H4 (cell line): ENCODE measurements at places on chromosomes 1 and 21. TPM values are rescaled to one million over a fixed set of nuclear protein-coding genes. Genes with fewer than 3 reads are reported as not detected.
A peak's percentile ranks its signal among the peaks of the same experiment; 100 is the strongest.

- peak; percentile 95 for DNase-seq
These were observed 369.1 kb upstream of the VAMP3 start for GRCh38 chr1:7401814-7402547.

Gene SHISAL2A
- total RNA-seq: not detected in 2 replicates

DNA sequence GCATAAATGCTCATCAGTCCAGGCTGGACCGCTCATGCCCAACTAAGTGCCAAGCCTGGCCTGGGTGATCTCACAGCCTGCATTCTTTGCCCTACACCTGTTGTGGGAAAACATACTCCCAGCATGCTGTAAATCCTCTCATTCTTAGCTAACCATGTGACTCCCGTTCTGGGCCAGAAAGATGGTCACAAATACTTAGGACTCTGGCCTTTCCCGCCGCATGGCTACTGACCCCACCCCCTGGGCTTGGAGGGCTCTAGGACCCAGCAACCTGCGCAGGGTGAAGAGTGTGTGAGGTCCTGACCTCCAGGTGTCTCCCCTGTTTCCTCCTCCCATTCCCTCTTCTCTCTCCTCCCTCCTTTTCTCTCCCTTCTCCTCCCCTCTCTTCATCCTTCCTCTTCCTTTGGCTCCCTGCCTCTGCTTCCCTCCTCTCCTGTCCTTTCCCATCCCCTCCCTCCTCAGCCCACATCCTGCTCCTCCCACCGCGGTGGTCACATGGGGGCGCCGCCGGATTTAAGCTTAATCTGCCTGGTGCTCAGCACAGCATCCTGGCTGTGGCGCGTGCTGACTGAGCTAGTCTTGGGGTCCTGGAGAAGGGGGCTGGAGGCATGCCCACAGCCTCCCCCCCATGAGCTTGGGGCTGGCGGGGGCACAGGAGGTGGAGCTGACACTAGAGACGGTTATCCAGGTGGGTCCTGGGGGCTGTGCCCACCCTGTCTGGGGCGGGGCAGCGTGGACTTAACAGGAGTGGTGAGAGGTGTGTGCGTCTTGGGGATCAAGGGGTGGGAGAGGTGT, at the start of gene CROCC:
CROCC (plus strand) TSS at position 541 of the 795 bp plus-strand sequence; CDS start at position 629, 88 bp downstream.
- no peak for DNase-seq

GRCh38 chr1:108590957-108591356, 31.1 kb downstream of the EEIG2 start:
- DNase-seq: peak; percentile 89

Gene LIPI
- not detected in 2 replicates for total RNA-seq

Gene XCL2
- total RNA-seq: not detected in 2 replicates

GRCh38 chr1:104878203-104878909, 1128.7 kb downstream of the AMY1C start:
- no peak for DNase-seq

DNA sequence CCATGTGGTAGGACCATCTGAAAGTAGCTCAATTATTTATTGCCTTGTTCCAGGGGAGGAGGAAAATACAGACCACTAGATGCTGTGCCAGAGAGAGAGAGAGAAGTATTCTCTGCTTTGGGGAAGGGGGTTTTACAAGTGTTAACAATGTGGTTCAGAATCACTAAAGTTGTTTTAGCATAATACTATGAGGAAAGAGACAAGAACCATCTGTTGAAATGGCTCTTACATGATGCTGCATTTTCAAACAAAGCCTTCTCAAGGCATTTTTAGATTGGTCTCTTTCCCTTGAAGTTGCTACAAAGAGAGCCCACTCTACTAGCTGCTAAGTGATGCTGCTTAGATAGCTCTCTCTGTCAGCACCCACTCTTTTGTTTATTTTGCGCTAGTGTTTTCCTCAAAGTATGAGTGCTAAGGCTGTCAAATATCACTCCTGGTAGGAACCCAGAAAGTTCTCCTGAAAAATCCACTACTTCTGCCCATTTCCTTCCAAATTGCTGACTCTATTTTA, 255.1 kb downstream of the NFIA start:
- DNase-seq: peak; percentile 17

GRCh38 chr1:24470592-24470991, 32.0 kb upstream of the RCAN3 start:
- no peak for DNase-seq

DNA sequence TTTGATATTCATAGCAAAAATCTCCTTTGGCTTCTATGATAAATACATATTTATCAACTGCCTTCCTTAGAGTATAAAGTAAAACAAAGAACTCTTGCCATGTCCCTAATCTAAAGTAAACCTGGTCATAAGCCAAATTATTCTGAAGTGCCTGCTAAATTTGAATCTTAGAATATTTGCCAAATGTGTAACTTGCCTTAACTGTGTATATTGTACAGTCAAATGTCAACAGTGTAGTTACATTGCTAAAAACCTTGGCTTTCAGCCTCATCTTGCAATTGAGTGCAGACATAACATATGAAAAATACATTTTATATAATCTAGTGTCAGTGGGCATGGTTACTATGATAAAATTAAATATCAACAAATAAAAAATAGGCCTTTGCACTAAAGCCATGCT, 583.4 kb upstream of the ADAMTS5 start:
- DNase-seq: no peak

GRCh38 chr1:41629141-41629540, 144.7 kb upstream of the EDN2 start:
- DNase-seq: no peak
